ENCODE measurements at places on chromosomes 13 and 19.

DNA sequence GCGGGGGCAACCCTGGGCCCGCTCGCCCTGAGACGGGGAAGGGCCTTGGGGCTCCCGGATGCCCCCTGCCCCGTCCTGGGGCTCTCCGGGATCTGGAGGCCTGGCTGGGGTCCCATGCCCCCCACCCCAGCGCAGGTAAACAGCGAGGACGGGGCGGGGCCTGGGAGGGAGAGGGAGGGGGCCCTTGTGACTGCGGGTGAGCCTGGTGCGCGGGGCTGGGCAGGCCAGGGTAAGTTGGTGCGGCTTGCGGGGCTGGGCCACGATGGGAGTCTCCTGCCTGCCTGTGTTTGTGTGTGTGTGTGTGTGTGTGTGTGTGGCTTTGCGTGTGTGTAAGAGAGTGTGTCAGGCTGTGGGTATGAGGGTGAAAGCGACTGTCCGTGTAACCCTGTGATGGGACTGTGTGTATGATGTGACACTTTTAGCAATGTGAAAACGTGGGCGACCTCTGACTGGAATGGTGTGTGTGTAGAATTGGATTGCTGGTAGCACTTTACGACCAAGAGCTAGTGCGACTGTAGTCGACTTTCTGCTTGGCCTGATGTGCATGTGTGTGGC is 426 bp downstream of the KLC3 start:
- DNase-seq, result no peak

DNA sequence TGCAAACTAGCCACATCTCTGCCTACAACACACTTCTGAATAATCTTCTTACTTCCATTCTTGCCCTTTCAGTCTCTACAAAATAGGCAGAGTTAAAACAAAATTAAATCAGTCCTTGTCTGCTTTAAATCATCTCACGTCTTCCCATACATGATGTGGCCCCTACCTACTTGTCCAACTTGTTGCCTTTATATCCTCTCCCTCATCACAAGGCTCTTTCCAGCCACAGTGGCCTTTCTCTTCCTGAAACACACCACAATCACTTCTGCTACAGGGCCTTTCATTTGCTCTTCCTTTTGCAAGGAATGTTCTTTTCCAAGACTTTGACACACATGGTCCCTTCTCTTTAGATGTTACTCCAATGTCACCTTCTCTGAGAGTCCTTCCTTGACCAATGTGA is 1.7 kb downstream of the RBM26 start:
- DNase-seq, result no peak

DNA sequence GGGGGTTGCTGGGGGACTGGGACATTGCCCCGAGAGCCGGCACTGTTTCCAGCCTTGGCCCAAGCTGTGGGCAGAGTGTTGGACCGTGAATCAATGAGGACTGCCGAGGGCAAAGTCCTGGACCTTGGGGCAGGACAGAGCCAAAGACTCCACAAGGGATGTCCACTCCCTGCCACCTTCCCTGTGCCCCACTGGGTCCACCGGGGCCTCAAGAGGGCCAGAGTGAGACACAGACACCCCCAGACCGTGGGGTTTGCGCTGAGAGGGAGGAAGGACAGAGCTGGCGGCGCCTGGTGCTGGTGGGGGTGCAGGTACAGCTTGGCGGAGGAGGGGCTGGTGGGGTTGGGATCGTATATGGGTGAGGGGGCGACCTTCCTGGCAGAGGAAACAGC is 11.8 kb downstream of the MAST3 start:
- DNase-seq, result no peak

DNA sequence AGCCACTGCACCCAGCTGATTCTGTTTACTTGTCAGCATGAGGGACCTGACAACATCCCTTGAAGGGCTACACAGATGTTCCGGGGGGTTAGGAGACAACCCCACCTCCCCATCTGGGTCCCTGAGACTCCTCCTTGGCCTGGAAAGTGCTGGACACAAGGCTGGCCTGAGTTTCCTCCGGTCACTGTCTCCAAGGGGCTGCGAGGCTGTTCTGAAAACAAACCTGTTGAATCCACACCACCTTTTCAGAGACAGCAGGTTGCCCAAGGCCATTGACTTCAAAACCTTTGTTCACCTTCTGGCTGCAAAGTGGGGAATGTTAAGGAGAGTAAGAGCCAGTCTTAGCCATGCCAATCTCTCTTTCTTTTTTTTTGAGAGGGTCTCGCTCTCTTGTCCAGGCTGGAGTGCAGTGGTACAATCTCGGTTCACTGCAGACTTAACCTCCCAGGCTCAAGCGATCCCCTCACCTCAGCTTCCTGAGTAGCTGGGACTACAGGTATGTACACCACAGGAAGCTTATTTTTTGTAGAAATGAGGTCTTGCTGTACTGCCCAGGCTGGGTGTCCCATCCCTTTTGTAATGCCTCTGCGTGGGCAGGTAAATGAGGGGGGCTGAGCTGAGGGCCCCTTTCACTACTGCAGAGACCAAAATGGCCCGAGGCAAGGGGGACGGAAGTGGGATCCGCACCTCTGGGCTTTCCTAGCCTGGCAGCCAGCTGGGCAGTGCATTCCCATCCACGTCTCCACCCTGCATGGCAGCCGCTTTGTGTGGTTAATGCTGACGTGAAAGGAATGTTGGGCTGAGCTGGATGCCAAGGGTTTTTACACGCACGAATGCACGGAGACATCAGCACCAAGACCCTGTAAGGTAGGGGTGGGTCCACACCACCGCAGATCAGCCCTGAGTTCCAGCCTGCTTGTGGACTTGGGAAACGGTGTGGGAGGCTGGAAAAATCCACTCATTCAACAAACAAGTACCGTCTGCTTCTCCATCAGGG is 1.9 kb upstream of the ZNF628 start:
- DNase-seq, result no peak

- no peak for DNase-seq
These were observed 35.0 kb upstream of the NANOS3 start for GRCh38 chr19:13841962-13842290.

DNA sequence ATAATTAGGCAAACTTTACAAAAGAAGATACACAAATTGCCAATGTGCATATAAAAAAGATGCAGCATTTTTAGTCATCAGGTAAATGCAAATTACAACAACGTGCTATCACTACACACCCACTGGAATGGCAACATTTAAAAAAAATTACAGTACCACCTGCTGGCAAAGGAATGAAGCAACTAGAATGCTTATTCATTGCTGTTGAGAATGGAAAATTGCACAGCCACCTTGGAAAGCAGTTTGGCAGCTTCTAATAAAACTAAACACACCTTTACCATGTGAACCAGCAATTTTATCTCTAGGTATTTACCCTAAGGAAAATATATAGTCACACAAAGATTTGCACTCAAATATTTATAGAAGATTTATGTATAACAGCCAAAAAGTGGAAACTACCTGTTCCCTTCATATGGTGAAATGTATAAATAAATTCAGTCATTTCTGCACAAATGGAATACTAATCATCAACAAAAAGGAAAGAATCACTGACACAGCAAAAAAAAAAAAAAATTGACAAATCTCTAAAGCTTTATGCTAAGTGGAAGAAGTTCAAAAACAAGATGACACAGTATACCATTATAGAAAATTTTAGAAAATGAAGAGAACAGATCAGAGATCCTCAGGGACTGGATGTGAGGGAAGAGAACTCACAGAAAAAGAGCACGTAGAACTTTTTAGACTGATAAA is 30.3 kb downstream of the OXGR1 start:
- no peak for DNase-seq

DNA sequence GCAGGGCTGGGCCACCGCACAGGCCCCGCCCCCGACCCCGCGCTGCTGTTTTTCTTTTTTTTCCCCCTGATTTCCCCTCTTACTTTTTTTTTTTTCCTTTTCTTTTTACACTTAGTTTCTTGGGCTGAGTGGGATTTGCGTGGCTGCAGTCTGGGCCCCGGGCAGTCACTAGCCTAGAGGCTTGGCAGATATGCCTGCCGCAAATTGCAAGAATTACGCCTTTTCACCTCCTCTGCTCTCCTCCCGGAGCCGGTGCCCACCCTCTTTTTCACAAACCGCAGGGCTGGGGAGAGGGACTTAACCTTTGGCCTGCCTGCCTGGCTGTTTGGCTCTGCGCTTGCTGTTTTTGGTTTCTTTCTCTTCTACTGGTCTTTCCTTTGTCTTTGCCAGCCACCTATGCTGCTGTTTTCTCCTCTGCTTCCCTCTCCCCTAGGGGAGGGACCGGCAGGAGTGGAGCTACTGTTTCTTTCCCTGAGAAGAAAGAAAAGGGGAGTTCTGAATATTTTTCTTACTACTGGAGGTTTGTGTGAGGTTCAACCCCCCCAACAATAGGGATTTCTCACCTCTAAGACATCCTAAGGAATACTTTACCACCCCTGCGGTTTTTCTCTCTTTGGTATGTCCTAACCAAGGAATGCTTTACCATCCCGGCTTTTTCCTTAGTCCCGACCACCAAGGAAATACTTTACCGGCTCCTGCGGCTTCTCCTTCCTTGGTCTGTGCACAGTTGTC is 11.0 kb downstream of the ZNF552 start:
- DNase-seq, result peak; percentile 58

GRCh38 chr13:66415444-66415843 is 814.7 kb downstream of the PCDH9 start:
- DNase-seq, result no peak

DNA sequence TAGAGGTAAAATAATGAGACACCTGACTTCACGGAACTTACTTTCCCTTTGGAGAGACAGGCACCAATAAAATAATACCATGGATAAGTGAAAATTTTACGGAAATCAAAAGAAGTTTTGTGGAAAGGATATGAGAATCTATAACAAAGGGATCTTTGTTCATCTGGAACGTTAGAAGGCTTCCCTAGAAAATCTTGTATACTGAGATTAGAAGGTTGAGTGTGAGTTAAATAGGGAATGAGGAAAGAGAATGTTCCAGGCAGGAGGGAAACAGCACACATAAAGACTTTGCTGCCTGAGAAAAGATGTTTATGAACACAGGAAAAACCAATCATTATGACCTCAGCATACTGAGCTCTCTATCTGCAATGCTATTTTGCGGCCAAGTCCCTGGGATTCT is 19.6 kb upstream of the RAP2A start:
- no peak for DNase-seq

DNA sequence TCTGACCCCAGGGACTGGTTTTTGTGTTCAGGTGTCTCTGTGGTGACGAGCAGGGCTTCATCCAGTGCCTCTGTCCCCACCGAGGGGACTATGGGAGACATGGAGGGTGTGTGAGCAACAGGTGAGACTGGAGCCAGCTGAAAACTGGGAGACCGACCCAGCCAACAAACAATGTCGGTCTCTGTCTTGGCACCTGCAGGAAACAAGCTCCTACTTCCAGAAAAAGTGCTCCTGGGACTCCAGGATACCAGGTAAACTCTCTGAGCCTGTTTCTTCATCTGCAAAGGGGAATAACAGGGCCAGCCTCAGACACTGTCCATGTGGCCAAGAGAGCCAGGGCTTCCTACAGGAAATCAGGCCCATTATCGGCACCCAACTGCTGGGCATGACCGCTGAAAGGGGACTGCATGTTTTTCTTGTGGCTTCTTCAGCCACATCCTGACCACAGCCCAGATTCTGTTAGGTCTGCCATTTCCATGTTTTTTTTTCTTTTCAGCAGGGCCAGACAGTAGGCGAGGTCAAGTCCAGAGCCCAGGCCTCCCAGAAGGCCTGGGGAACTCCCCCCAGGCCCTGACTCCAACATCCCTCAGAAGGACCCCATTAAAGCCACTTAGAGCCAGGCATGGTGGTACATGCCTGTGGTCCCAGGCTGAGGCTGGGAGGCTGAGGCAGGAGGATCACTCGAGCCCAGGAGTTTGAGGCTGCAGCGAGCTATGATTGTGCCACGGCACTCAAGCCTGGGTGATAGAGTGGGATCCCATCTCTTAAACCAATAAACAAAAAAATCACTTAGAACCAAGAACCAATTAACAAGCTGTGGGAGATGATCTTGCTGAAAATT is 836 bp upstream of the BST2 start:
- DNase-seq, result no peak
